Activated naive CD4-positive, alpha-beta T cell treated with anti-CD3 and anti-CD28 coated beads, Interleukin-2, amount 10 ng/mL, durations not matched to agents 5 hours and 36 hours (primary cell): ENCODE measurements at places on chromosomes 16 and 17. TPM values are rescaled to one million over a fixed set of nuclear protein-coding genes. Genes with fewer than 3 reads are reported as not detected.

The NPTX1 gene
- total RNA-seq = 71.2 TPM

The FBXL16 gene
- 21.2 TPM for total RNA-seq

The HAP1 gene
- total RNA-seq = 0.05 TPM

The LLGL2 gene
- 23.4 TPM for total RNA-seq

The KIFC3 gene
- not detected for total RNA-seq

The KCNH4 gene
- total RNA-seq = 0.10 TPM

The DNASE1L2 gene
- total RNA-seq = 2.6 TPM

The CCDC200 gene
- total RNA-seq = not detected

The CDRT15 gene
- total RNA-seq = not detected

The RNF112 gene
- 0.53 TPM for total RNA-seq

The GP2 gene
- not detected for total RNA-seq

The GNPTG gene
- total RNA-seq = 37.3 TPM

The LCAT gene
- 15.1 TPM for total RNA-seq

The COX10 gene
- total RNA-seq = 21.0 TPM

The KLHL36 gene
- total RNA-seq = 60.8 TPM

The CD300A gene
- 44.2 TPM for total RNA-seq

The HSD11B2 gene
- total RNA-seq = not detected

The CHMP1A gene
- total RNA-seq = 81.2 TPM

The CTRB2 gene
- total RNA-seq = not detected

The CDT1 gene
- 107 TPM for total RNA-seq

The TBC1D3G gene
- not detected for total RNA-seq

The HP gene
- not detected for total RNA-seq

The TP53TG3C gene
- not detected for total RNA-seq

The C17orf113 gene
- total RNA-seq = 0.08 TPM

The STAT5A gene
- 129 TPM for total RNA-seq

The ACSM2A gene
- total RNA-seq = not detected

The MMP28 gene
- total RNA-seq = not detected

The OR1F1 gene
- not detected for total RNA-seq

The SERPINF2 gene
- 0.26 TPM for total RNA-seq

The HCRT gene
- not detected for total RNA-seq

The KRTAP4-4 gene
- total RNA-seq = not detected

The MYOCD gene
- not detected for total RNA-seq

The PPP1R1B gene
- total RNA-seq = not detected

The CDH13 gene
- not detected for total RNA-seq

The WFIKKN1 gene
- total RNA-seq = 0.36 TPM

The KCNG4 gene
- total RNA-seq = not detected

The ABCA8 gene
- total RNA-seq = not detected

The KRTAP4-9 gene
- total RNA-seq = not detected

The TBX6 gene
- 1.8 TPM for total RNA-seq

The SLC9A5 gene
- total RNA-seq = 1.8 TPM

The ATP5PD gene
- 239 TPM for total RNA-seq

The SLFN12 gene
- 12.9 TPM for total RNA-seq

The HOXB6 gene
- total RNA-seq = not detected

The TM4SF5 gene
- total RNA-seq = not detected

The DBNDD1 gene
- 0.46 TPM for total RNA-seq

The CCDC78 gene
- 2.1 TPM for total RNA-seq

The C1QTNF8 gene
- total RNA-seq = not detected

The SOST gene
- total RNA-seq = not detected

The DPH1 gene
- total RNA-seq = 48.4 TPM

The KRT31 gene
- total RNA-seq = not detected
